ENCODE measurements at places on chromosomes 7 and 10.

DNA sequence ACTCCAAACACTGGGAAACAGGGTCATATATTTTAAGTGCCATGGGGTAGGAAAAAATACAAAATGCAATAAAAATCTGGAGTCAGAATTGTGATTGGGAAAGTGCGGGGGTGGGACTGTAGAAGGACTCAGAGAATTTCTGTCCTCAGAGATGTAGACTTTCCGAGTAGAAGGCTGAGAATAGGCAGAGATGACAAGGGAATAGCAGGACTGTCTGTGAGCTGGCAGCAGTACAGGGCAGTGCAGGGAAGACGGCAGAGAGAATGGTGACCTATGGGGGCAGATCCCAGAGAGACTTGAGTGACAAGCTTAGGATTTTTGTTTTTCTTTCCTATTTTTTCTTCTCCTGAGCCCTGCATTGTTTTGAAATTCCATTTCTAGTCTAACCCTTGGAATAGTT, 127.6 kb downstream of the SLC16A9 start:
- no peak for DNase-seq

DNA sequence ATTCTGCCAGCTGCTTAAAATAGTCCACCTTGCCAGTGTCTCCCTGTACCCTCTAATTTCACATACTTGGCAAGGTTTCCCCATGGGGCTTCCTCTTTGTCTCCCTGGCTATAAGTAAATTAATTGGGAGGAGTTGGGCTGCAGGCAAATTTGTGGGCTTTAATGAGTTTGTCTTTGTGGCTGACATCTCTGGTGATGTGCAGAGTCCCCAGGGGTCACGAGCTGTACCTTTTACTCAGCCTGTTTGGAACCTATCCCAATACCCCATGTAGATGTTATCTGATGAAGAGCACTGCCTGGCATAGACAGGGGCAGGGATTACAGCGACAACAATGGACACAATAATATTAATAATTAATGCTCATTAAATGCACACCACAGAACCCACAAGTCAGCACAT, 132.5 kb downstream of the SLIT1 start:
- DNase-seq: peak; percentile 68

DNA sequence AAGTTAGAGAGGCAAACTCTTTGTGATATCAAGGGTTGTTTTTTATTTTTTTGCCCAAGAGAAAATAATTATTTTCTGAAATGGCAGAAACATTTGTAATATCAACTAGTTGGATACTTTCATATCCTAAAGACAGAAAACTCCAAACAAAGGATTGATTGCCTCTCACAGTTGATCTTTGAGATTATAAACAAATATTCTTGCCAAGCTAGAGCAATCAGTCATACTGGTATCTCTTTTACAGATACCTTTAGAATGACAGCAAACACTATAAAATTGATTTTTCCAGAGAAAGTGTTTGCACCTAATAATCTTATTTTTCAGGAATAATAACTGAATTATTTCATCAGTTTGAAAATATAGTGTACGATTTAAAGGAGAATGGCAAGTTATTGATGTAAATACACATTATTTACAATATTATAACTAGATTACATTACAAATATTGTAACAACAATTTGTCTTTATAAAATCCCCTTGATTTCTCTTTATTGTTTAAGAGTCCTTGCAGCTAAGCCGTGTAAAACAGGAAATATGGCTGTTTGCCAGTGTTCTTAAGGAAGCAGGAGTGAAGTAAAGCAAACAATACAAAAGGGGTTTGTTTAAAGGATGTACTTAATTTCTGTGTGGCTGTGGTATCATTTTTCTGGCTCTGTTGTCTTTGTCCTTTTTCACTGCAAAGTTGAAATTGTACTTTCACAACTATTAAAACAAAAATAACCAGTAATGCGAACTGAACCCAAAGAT, 58.4 kb downstream of the MAPK8 start:
- peak; percentile 65 for DNase-seq

- peak; percentile 88 for DNase-seq
Measured at GRCh38 chr10:22325272-22326144, 4.6 kb downstream of the BMI1 start.

GRCh38 chr7:153590136-153590535, 462.1 kb upstream of the DPP6 start:
- DNase-seq: no peak

- DNase-seq: no peak
Measured at GRCh38 chr10:1050554-1050953, 1.6 kb upstream of the IDI1 start.

- DNase-seq: no peak
Measured at GRCh38 chr10:14574291-14574690, 200.4 kb downstream of the FAM107B start.

- no peak for DNase-seq
Measured at GRCh38 chr7:77426521-77427051, 10.4 kb upstream of the GSAP start.

DNA sequence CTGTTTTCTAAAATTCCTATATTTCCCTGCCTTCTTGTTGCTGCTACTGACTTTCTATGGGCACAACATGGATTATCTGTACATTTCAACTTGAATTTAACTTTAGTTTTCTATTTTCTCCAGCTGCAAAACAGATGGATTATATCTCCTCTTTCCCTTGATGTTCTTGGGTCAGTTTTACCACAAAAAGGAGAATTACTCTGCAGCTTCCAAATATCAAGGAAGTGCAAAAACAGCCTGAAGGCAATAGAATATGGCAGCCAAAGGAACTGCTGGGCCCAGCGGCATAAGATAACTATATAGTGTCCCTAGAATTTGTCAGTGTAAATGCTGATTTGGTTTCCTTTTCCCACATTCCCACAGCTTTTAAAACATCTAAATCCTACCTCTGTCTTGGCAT, 29.1 kb downstream of the CPED1 start:
- no peak for DNase-seq

DNA sequence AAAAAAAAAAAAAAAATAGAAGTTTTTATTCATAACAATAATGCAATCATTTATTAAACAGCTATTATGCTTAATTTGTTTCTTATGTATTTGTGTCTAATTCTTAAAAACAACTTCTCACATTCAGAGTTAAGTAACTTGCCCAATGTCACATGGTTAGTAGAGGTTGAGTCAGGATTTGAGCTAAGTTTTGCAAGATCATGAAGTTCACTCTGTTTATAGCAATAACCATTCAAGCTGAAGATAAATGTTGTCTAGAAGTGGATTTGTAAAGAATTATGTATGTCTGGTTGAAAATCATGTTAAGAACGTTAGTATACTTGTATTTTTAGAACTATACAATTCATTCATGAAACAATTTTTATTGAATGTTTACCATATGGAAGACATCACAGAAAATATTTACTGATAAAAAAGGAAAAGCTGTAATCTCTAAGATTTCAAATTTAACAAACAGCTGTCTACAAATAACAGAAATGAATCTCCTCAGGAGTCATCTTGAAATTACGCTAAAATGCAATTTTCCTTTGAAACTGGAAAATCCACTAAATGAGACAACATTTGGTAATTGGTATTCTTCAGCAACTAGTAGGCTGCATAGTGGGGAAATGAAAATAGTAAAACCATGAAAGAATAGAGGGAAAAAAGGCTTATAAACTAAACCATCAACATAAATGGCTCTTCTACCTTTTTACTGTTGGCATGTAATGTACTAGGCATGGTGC, 70.5 kb upstream of the AHR start:
- DNase-seq: no peak

DNA sequence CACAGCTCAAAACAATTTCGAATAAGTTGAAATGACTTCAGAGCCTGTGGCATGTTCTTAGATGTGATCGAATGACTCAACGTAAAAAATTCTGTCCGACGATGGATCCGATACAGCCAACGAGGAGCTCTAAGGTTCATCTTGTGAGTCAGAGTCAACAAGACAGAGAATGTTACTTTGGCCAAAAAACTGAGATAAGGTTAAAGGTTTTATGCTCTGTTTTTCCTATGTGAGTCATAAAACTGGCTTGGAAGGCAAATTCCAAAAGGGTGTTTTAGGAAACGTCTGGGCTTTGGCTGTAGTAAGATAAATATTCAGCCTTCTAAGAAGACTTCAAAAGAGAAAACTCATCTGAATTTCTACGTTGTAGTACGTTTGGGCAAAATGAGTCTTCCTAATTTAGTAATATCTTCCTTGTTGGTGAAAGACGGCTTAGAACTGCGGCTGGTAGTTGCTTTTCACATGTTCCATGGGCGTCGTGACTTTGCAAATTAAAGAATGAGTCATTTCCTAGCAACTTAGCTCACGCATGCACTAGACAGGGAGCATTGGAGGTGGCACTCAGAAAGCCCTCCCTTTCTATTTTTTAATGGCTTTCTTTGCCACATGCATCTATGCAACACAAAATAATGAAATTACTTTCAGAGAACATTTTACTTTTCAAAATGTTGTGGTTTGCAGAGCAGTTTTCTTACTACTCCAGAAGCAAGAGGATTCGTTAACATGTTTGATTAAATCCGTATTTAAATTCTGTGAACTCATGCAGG, 28.2 kb downstream of the PFKP start:
- DNase-seq: no peak

GRCh38 chr10:67789769-67790168, 48.2 kb downstream of the DNAJC12 start:
- no peak for DNase-seq

DNA sequence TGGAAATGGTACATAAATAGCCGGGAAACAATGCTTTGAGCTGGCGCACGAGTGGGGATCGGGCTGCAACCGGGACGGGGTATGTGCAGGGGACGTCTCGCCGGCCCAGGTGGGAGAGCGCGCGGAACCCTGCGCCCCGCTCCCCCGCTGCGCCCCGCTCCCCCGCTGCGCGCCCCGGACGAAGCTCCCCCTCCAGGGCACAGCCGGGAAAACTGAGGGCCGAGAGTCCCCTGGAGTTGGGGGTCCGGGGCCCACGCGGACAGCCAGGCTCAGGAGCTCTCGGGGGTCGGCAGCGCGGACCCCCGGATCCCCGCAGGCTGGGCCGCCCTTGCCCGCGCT, 514 bp downstream of the RADIL start:
- no peak for DNase-seq

DNA sequence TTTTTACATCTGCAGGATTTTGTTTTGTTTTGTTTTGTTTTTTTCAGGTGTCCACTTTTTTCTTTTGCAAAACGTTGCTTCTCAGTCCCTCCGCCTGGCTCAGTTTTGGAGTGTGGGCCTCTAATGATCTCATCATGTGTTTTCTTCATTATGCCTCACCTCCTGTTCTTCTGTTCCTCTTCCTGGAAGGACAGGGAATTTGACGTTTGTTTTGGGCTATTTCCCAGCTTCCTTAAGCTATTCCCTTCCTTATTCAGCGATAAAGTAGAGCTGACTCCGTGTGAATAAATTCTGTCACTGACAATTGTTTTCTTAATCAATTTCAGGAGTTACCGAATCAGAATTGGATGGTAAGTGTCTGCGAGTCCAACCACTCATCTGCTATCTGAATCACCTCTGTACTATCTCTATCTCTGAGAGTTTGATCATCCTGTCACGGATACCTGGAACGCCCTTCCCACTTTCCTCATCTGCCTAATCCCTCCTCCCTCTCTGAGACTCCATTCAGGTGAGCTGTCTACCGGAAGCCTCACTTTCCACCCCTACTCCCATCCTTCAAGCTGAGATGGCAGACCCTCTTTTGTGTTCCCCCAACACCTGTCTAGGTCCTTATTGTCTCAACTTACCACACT, 218.4 kb downstream of the GATA3 start:
- DNase-seq: no peak

GRCh38 chr7:30996256-30996655, 32.5 kb downstream of the GHRHR start:
- DNase-seq: no peak

GRCh38 chr10:78255214-78255613, 221.6 kb downstream of the RPS24 start:
- DNase-seq: no peak

- no peak for DNase-seq
Measured at GRCh38 chr7:85111761-85112160, 75.1 kb downstream of the SEMA3D start.

GRCh38 chr7:87759501-87759900, 116.7 kb downstream of the SLC25A40 start:
- DNase-seq: no peak

DNA sequence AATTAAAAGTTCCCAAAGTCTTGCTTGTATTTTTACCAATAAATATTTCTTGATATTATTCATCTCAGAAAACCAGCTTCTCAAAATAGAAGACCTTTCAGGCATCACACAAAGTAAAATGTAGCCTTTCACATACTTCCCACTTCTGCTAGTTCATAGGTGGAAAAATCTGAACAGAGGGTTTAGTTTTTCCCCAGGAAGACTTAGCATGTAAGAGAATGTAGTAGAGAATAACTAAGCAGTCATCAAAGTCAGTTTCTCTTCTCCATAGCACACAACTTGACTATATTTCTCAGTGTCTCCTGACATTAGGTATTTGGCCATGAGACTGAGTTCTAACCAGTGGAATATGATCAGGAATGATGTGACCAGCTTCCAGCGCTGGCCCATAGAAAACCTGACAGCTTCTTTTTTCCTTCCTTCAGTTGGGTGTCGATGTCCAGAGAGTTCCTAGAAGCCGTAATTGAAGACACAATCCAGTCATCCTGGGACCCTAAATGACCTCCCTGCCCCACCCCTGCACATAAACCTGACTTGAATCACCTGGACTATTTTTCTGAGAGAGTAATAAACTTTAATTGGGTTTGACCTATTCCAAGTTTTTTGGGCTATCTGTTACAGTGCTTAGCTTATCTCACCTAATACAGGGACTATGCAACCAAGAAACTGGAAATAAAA, 67.5 kb upstream of the WNT16 start:
- DNase-seq: no peak
